ENCODE measurements at places on chromosomes 16 and 17. TPM values are rescaled to one million over a fixed set of nuclear protein-coding genes. Genes with fewer than 3 reads are reported as not detected.

DNA sequence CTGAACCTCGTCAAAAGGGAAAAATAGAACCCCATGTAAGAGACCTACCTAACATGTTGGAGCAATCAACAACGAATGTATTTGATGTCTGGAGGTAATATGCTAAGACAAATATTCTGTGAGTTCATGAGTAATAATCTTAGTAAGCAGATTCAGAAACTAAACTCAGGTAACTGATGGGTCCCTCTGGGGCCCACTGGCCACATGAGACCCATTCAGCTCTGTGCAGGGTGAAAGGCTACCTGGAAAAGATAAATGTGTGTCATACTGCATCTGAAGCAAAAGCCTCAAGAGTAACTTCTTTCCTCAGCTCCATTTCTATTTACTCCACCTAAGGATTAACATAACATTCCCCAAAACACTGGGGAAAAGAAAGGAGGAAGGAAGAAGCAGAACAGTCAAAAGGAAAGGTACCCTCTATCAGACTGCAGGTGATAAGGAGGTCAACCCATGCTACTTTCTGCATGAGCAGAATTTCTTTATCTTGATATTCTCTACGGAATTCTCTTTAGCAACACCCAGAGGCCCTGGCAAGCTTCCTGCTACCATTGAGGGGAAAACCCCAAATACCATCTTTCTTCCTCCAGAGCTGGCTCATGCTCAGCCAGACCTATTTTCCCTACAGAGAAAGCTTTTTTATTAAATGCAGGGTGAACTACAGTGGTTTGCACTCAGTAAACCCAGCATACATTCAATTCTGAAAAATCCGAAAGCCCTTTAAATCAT, 37.7 kb upstream of the ABCA6 start:
- no peak for DNase-seq

DNA sequence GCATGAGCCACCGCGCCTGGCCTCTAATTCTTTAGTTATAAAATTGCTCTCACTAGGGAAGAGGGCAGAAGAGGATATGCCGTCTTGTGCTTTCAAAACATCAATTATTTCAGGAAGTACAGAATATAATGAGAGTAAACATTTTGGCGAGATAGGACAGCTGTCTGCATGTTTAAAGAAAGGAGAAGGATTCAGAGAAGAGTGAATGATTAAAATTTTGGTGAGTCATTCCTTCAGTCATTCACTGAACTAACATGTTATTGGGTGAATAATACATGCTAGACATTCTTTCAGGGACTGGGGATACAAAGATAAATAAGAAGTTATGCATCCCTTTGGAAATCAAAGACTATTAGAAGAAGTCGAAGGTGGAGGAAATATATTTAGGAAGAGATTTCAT, 590.3 kb upstream of the GOT2 start:
- DNase-seq, result no peak

- DNase-seq, result no peak
These were observed 82.4 kb downstream of the WNT3 start for GRCh38 chr17:46736100-46736499.

DNA sequence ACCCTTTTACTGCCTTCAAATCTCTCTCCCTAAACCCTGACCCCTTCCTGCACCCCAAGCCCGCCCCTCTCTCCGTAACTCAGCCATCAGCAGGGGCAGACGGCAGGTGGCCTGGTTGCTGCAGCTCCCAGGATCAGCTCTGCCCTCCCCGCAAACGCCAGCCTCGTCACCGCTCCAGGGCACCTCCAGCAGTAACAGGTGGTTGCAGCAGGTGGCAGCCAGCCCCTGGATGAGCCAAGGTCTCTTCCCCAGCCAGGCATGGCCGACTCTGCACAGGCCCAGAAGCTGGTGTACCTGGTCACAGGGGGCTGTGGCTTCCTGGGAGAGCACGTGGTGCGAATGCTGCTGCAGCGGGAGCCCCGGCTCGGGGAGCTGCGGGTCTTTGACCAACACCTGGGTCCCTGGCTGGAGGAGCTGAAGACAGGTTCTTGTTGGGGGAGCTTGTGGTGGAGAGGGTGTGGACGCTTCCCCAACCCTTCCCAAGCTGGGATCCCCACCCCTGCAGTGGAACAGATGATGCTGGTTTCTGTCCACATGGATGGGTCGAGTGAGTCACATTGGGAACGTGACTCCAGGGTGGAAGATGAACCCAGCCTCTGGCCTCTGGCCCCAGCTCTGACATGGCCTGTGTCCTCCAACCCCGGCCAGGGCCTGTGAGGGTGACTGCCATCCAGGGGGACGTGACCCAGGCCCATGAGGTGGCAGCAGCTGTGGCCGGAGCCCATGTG, 558 bp downstream of the HSD3B7 start:
- no peak for DNase-seq

BEAN1 gene
- 0.29 TPM for total RNA-seq

C16orf87 gene
- 10.4 TPM for total RNA-seq

LAT gene
- 0.50 TPM for total RNA-seq

ZDHHC7 gene
- 55.0 TPM for total RNA-seq

DNASE1L2 gene
- total RNA-seq, result not detected

Data from H4 (cell line).